Effector CD8-positive, alpha-beta T cell (primary cell): ENCODE measurements at places on chromosomes 11 and 22.

DNA sequence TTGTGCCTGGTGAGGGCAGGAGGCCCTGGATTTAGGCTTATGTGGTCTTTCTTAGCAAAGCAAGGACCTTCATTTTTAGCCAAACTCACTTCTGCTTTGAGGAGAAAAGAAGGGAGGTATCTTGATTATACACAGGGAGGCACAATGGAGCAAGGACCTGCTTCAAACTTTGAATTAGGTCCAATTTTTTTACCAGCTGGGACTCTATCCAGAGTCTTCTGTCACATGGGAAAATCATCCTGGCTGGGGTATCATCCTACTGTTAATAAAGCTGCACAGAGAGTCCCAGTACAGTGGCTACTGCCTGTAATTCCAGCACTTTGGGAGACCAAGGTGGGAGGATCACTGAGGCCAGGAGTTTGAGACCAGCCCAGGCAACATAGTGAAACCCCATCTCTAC lies 87.8 kb downstream of the CWC15 start:
- DNase-seq, result no peak

DNA sequence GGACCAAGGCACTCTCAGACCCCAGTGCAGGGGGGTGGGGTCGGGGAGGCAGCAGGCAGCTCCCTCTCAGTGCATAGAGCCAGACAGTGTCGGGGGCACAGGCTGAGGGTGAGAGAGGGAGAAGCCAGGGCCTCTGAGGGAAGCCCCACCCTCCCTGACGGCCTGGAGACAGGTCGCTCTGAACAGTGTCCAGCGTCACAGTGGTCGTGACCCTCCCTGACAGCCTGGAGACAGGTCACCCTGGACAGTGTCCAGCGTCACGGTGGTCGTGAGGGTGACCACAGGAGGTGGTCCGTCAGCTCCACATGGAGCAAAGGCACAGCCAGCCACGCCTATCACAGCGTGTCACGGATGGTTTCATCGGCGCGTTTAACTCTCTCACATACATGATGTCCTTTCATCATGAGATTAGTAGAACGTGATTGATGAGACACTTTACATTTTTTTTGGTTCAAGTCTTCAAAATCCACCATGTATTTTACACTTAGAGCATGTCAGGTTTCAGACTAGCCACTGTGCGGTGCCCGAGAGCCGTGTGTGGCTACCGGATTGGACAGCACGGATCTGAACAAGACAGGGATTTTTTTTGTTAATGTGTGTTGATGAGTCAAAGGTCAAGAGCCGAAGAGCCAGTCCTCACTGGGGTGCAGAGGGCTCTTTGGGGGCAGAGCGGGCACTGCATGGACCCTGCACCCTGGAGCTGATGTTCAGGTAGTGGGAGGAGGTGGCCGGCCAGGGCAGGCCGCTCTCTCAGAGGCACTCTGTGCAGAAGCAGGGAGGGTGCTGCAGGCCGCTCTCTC lies 23.9 kb upstream of the PANX2 start:
- DNase-seq, result no peak

GRCh38 chr11:69934861-69935494 lies 115.8 kb upstream of the FGF3 start:
- DNase-seq, result no peak

DNA sequence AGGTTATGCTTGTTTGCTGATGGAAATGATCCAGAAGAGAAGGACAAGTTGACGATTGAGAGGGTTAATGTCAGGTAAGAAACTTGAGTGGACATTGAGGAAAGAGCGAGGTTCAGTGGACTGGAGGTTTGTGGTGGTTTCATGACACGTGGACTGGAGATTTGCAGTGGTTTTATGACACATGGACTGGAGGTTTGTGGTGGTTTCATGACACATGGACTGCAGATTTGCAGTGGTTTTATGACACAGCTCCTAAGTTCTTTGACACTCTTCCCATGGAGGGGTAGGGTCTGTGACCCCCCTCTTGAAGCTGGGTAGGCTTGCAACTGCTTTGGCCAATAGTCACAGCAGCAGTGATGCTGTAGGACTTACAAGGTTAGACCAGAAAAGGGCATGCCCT lies 5.4 kb upstream of the MAPK8IP2 start:
- no peak for DNase-seq

GRCh38 chr22:20249797-20250354 lies 18.2 kb downstream of the RTN4R start:
- DNase-seq, result no peak

- no peak for DNase-seq
Measured at GRCh38 chr11:125016413-125016812, 46.7 kb upstream of the SLC37A2 start.

- peak; percentile 34 for DNase-seq
Measured at GRCh38 chr11:74311352-74311926, at the start of gene P4HA3. Gene P4HA3 (minus strand): TSS chr11:74311640. CDS start chr11:74311611, 29 bp downstream.

DNA sequence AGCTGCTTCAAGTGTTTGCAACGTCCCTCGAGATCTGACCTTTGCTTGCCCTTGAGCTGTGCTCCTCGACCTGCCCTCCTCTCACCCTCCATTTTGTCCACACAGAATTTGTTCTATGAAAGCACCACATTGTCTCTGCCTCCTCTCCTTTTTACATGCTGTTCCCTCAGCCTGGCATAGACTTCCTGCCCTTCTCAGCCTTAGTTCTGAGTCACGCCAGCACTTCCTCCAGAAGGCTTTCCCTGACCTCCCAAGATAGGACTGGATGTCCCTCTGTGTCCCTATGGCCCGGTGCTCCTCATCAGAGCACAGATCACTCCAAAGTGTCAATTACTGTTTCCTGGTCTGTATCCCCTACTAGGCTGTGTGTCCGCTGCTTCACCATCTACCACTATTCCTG lies 16.2 kb downstream of the JHY start:
- no peak for DNase-seq

DNA sequence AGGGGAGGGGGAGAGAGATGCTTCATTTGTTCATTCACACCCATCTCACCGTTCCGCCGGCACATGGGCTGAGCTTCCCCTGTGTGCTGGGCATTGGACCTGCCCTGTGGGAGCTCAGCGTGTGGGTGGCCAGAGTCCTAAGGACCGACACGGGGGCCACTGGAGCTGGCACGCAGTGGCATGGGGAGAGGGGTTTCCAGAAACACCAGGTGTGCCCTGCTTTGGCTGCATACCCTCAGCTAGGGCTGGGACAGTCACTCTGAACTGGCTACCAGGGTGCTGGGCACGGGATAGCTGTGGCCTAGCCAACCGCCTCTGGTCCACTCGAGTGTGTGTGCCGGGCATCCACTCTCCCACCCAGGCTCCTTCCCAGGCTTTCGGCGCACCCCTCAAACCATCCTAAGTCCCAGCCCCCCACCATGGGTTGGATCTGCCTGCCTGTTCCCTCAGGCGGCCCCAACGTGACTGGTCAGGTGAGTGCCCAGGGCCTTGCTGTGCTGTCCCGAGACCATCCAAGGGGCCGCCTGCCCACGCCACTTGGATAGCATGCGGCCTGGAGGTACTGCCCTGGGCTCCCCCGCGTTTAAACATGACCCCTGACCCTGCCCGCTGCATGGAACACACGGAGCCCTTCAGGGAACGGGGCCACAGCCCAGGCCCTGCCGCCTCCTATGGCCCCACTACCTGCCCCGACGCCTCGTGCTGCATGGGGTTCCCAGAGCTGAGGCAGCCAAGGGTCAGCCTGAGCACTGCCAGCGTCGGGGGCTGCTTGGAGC lies 51.6 kb upstream of the LINC01488 start:
- no peak for DNase-seq

GRCh38 chr11:60870276-60870675 lies 2.9 kb downstream of the ZP1 start:
- no peak for DNase-seq

- no peak for DNase-seq
Measured at GRCh38 chr11:128596250-128596649, 8.9 kb upstream of the ETS1 start.

GRCh38 chr22:26226538-26227297 lies 57.5 kb downstream of the SEZ6L start:
- no peak for DNase-seq

DNA sequence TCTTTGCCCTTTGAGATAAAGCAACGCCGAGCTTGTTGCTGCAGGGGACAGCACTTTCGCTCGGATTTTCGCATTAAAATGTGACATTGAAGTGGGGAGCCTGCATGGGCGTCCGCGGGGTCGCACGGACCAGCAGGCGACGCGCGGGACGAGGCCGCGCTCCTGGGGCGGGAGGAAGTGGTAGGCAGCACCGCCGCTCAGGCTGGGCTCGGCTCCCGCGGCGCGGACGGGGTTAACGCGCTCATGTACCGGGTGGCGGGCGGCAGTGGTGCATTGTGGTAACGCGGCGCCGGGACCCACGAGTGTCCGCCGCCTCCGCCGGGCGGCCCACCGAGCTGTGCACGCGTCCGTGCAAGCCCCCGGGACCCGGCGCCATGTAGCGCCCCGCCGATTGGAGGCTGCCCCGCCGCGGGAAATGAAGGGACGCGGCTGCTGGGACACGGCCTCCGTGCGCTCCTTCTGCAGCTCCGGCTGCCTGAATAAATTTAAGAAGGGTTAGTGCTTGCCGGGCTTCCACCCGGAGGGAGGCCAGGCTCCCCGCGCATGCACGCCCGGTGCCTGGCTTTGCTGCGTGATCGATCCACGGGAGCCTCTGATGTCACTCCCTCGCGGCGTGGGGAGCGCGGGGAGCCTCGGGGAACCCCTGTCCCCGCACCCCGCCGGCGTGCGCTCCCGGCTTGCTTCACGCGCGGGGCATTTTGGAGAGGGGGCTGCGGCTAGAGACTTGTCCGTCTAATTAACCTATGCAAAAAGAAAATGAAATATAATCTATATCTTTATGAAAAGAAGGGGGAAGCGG lies 127.7 kb downstream of the OSBP2 start:
- no peak for DNase-seq

- no peak for DNase-seq
Measured at GRCh38 chr11:93846411-93846810, 4.0 kb downstream of the VSTM5 start.

- peak; percentile 16 for DNase-seq
Measured at GRCh38 chr11:5689551-5689983, at the start of gene TRIM22. Gene TRIM22 (plus strand): TSS chr11:5689790. CDS start chr11:5696233, 6,443 bp downstream.

- DNase-seq, result no peak
Measured at GRCh38 chr11:67628710-67629385, 889 bp downstream of the NUDT8 start.
